ENCODE measurements at places on chromosomes 7 and 10. TPM values are rescaled to one million over a fixed set of nuclear protein-coding genes. Genes with fewer than 3 reads are reported as not detected.

- no peak for DNase-seq
These were observed 11.7 kb upstream of the KIAA1217 start for GRCh38 chr10:24197263-24197662.

DNA sequence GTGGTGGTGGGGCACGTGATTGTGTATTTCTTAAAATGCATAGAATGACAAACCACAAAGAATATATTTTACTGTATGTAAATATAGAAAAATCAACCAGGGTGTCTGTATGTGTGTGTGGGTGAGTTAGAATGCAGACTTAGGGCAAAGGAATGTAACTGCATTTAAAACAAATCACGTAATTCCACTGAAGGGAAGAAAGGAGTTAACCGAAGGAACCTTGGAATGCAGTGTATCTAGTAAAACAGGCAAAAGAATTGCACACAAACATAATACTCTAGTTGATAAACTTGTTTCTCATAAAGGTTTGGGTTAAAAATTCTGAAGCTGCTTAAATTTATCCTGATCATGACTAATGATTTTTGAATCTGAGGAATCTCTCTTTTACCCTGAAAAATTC is 134.9 kb downstream of the ADRA2A start:
- DNase-seq: no peak

- no peak for DNase-seq
These were observed 1.0 kb downstream of the STX1A start for GRCh38 chr7:73718438-73718881.

DNA sequence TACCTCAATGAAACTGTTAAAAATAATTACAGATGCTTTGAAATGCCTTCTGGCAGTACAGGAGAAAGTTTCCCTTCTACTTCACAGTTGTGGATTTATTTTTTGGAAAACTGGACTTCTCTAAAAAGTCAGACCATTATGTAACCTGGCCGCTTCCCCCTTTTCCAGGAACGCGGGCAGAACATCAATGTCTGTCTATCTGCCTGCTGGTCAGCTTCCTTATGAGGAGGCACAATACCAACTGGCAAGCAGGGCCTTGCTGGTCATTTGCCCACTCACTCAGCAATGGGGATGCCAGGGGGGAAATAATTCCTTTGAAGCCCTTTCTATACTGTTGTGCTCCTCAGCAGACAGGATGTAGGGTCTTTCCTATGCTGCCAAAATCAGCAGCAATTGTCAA is 22.5 kb upstream of the ADRB1 start:
- DNase-seq: peak; percentile 50

GRCh38 chr7:127375631-127376030 is 16.9 kb downstream of the ZNF800 start:
- DNase-seq: no peak

DNA sequence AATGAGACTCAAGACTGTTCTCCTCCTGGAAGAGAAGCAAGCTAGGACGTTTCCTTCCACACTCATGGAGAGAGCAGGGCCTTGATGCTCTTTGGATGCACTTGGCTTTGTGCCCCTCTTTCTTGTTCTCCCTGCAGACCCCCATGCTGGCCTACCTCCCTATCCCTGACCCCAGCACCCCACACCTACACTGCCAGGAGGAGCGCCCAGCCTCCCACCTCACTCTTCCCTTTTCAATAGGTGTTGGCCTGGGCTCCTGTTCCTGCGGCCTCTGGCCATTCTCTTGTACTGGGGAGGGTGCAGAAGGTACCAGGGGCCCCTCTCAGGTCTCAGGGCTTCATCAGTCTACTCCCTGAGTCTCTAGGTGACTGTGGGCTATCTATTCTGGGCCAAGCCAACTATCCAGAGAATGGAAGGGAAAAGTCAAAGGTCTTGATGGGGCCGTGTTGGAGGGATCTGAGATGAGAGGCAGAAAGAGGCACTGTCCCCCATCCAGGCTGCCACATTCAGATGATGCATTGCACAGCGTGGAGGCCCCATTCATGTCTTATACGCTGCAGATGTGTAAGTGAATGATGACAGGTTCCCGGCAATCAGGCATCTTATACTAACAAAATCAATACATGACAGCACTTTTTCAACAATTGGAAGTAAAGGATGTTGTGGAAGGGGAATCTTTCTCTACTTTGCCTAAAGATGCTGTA is 32.7 kb upstream of the LOXL4 start:
- no peak for DNase-seq

- no peak for DNase-seq
These were observed 109.3 kb downstream of the GATA3 start for GRCh38 chr10:8163824-8164223.

- no peak for DNase-seq
These were observed 40.5 kb downstream of the MTPN start for GRCh38 chr7:135936497-135937217.

DNA sequence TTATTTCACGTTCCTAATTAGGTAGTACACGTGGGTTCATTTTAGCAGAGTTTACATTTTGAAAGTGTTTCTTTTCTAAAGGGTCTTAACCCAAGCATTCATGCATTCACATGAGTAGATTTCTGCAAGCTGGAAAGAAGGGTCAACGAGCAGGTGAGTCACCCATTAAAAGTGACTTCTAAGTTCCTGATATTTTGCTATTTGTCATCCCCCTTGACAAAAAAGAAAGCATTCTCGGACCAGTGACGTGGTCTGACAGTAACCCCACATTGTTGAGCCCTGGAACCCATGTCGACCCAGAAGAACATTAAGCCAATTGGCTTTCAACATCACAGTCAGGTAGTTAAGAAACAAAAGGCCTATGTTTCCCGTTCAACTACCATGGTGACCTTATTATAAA is 49.6 kb downstream of the ABCB5 start:
- no peak for DNase-seq

DNA sequence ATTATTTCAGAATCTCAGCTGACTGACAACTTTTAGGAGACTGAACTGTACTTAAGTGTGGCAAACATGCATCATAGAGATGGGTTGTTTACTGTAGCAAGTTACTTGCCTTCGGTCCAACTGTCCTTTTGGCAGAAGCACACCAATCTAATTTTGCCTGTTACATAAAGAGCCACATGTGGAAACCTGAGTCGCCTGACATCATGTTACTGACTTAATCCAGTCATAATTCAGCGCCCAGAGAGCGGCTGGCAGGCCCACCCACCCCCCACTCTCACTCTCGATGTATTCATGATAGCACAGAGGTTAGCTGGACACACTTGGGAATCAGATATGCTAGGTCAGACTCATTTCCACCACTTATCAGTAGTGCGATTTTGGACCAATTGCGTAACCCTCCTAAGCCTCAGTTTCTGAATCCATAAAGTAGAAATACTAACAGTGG is 57.3 kb upstream of the CAPZA2 start:
- DNase-seq: no peak

DNA sequence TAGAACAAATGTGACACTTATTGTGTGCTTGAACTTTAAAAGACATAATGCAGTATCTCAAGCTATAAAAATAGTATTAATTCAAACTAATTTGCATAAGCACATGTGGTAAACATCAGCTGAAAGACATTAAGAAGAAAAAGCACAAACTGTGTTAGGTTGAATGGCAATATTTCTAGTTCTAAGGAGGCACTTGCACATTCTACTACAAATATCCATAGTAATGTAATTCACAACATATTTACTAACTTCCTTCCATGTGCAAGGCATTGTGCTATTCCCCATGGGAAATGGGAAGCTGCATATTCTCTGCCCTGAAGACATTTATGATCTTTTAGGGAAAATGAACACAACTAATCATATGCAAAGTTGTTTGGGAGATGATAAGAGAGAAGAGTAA is 80.2 kb upstream of the SLC13A1 start:
- no peak for DNase-seq

DNA sequence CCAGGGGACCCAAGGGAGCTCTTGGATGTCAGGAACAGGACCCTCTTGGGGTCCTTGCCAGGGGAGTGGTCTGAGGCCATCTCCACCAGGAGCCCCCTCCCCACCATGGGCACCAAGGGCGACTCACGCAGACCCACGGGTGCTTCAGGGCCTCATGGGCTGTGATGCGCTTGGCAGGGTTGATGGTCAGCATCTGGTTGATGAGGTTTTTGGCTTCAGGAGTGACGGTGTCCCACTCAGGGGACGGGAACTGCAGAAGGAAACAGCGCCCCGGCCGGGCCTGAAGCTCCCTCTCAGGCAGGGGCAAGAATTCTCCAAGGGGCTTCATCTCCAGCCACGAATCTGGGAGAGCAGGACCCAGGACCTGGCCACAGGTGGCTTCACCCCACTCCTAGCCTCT is 41.3 kb downstream of the YKT6 start:
- DNase-seq: no peak

DNA sequence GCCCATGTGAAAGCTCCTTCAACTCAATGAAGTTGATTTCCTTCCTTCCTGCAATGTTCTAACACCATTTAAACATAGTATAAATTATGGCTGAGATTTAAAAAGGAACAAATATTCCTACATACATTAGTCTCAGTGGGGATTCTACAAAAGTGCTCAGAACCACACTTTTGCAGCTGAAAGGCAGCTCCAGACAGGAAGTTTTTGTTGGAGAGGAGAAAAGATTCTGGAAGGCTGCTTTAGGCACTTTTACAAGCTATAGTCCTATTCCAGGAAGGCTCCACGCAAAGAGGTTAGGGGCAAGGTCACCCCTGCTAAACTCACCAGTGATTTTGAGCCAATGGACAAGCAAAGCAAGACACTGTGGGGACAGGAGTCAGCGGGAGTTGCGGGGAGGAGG is 179.2 kb upstream of the CDCA7L start:
- DNase-seq: no peak

DNA sequence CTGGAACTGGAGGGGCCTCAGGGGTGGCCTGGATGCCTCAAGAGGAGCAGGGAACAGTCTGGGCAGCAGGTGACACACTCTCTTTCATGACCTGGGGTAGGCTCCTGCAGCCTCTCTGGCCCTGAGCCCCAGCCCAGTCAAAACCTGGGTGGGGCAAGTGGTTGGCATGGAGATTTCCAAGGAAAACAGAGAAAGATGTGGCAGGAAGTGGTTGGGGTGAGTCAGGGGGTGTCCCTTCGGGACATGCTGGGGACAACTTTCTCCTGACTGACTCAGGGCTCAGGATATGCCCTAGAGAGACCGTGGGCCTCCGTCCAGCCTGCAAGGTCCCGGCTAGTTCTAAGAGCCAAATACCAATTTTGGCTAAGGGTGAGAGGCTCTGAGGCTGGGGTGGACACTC is 2.9 kb downstream of the AQP1 start:
- no peak for DNase-seq

DNA sequence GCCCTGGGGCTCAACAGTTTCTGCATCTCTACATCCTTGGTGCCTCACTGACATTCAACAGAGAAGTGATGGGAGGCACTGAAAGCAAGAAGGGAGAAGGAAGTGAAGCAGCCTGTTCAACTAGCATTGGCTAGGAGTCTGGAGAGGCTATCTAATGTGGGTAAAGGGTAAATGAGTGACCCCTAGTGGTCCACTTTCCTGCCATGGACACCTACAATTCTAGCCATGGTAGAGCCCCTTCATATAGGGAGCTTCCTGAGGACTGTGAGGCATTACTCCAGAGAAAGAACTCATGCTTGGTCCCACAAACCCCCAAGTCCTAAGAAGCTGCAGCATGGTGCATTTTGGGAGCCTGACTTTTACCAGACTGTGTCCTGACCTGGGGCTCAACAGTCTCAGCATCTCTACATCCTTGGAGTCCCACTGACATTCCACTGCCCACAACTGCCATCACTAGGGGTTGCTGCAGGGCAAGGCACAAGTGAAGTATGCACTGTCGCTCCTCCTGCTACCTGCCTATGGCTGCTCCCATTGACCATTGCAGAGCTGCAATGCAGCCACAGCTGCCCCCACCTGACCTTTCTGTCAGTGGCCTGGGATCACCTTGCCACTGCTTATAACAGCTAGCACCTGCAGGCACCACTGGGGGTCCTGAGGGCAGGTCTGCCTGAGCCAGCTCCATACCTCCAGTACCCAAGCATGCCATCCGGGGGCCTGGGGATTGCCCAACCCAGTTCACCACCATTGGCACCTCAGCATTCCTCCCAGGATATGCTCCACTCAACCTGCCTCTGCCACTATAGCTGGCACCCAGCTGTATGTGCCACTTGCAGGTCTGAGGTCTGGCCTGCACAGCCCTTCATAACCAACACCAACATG is 44.1 kb upstream of the CDK6 start:
- no peak for DNase-seq

GRCh38 chr10:87635498-87636312 is 24.0 kb upstream of the PAPSS2 start:
- no peak for DNase-seq

IRF5 gene
- total RNA-seq: 2.5 TPM

MACC1 gene
- total RNA-seq: 0.18 TPM

SLC26A5 gene
- total RNA-seq: 0.18 TPM

NRCAM gene
- total RNA-seq: 194 TPM

GIMAP8 gene
- 2.5 TPM for total RNA-seq

FOXI2 gene
- total RNA-seq: not detected

Measured in cerebellum (tissue), 4 donors.